AG20443 (cell line): ENCODE measurements at places on chromosomes 11 and 22.
A peak's percentile ranks its signal among the peaks of the same experiment; 100 is the strongest.

- DNase-seq: peak; percentile 88
These were observed 10.4 kb downstream of the KIRREL3 start for GRCh38 chr11:126989942-126990715.

- no peak for DNase-seq
These were observed 63.7 kb downstream of the PPP6R3 start for GRCh38 chr11:68524213-68524612.

DNA sequence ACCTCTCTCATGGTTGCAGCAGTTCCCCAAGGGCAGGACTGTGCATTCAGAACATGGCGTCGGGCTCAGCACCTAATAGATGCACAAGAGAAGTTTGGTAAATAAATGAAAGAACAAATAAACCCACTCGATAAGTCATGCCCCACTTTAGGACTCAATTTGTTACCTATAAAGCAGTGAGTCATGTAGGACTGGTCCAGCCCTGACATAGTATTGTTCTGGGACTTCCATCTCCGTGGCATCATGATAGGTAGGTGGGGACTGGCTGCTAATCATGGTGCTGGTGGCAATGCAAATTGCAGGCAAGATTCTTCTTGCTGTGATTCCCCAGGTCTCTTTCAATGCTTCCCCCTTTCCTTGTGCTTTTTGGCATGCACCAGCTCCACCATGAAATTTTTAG lies 118.2 kb upstream of the CSNK2A3 start:
- DNase-seq: no peak

- DNase-seq: peak; percentile 59
These were observed 49.8 kb upstream of the SPATA19 start for GRCh38 chr11:133895061-133895479.

GRCh38 chr22:40679249-40679963 lies at the start of gene MCHR1:
Gene MCHR1 (plus strand): TSS chr22:40679484. CDS start chr22:40679653, 169 bp downstream.
- DNase-seq: peak; percentile 39

DNA sequence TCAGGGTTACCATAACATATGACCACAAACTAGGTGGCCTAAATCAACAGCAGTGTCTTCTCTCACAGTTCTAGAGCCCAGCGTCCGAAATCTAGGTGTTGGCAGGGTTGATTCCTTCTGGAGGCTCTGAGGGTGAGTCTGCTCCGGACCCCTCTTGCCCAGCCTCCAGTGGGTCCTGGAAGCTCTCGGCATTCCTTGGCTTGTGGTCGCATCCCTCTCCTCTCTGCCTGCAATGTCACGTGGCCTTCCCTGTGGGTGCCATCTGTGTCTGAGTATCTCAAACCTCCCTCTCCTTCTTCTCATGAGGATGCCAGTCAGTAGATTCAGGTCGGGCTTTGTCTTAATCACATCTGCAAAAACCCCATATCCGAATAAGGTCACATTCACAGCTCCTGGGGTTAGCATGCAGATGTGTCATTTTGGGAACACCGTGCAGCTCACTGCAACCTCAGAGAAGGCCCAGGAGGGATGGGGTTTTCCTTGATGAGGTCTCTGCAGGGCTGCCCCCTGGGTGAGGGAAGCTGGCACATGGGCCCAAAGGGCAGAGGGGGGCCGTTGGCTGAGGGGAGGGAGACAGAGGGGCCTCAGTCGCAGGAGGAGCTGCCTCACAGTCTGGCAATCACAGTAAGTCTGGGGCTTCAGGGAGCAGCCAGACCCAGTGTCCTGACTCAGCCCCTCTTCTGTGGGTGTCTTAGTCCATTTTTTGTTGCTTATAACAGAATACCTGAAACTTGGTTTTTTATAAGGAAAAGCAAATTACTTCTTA lies 41.2 kb downstream of the PARVG start:
- DNase-seq: peak; percentile 2

DNA sequence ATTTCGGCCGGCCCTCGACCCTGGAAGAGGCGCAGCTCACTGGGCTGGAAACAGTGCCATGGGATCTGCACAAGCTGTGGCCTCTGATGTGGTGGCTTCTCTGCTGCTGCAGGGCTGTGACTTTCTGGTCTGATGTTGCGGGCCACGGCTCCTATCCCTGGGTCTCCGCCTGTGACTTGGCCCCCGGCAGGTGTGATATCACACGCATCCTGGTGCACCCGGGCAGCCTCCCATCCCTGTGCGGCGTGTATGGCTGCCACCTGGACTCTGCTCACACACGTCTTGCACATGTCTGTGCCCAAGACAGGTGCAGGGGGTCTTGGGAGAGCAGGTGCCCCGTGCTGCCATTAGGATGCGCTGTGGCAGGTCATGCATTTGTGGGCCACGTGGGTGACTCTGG lies 31.1 kb downstream of the GRAMD4 start:
- DNase-seq: no peak

- no peak for DNase-seq
These were observed 8.1 kb downstream of the APOL6 start for GRCh38 chr22:35656284-35656752.

- DNase-seq: no peak
These were observed 3.9 kb downstream of the SCGB2A2 start for GRCh38 chr11:62273789-62274275.

DNA sequence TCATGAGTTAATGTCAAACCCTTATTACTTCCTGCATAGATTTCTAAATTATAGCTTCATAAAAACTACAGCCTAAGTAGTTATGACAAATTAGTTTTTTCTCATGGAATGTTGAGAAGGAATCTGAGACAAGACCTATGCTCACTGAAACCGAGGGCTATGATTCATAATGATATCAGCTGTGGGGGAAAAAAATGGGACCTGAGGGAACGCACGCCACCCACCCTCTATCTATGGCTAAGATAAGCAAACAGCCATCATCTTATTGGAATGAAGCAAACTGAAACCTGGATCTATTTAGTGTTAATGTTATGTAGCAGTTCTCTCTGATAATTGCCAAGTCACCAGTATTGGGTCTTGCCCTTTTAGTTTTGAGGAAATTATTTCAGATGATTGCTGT lies 906.9 kb upstream of the RAG2 start:
- no peak for DNase-seq

DNA sequence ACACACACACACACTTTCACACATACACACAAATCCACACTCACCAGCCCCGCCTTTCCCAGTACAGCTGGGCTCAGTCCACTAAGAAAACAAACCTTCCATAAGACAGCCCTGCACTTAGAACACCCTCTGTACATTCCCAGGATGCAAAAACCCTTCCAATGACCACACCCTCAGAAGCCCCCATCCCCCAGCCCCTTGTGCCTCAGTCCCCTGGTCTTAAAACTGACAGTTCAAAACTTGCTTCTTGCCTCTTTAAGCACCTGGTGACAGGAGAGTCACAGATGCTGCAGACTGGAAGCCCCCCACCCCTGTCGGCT lies 23.0 kb downstream of the APLNR start:
- no peak for DNase-seq

DNA sequence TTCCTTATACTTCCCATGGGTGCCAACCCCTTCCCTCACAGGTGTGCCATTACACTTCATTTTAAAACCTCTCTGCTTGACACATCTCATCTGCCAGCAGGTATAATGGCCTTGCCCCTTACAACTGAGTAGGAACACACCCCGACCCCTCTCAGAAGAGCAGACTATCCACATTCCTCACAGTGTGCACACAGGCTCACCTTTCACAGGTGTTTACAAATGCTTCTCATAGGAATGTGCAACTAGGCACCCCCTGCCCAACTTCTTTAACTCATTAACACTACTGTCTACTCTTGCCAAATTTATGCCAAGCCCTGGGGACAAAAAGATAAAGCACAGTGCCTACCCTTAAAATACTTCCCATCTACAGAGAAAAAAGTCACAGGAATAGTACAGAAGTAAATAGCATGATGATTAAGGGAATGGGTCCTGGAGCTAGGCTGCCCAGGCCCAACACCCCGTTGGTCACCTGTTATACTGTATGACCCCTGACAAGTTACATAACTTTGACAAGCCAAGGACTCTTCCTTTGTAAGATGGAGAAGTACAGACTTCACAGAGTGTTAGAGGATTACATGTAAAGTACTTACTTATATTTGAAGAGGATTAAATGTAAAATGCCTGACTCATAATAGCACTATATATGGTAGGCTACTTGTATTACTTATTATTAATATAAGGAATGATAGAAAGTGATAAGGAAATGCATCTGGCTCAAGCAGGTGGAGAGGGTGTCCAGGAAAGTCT lies 15.2 kb downstream of the TRIM3 start:
- no peak for DNase-seq

GRCh38 chr11:85710917-85711316 lies 24.9 kb upstream of the CCDC89 start:
- no peak for DNase-seq
